Fibroblast of skin of right quadriceps (primary cell): ENCODE measurements at places on chromosomes 7 and 10.

GRCh38 chr10:23361665-23362064 is 17.1 kb upstream of the C10orf67 start:
- DNase-seq: no peak

DNA sequence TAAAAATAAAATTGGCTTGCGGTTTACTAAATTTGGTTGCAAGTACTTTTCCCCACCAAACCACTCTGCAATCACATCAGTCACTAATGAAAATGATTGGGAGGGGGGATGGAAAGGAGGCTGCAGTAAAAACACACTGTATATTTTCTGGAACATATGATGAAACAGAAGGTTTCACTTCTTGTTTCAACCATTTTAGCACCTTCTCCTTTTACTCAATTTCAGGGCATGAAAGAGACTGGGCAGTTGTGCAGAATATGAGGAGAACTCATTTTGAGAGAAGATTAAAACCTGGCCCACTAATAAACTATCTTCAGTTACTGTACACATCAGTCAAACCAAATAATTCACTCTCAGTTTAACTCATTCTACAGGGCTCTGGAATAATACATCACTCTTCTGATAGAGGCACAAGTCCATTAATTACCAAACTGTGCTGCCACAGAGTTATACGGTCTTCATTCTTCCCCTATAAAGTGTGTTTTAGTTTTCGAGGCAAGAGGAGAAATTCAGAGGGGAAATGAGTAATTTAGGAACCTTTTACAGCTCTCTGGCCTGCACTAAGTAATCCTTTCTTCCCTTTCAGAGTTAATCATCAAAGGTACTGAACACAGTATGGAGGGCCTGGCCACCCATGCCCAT is 25.5 kb downstream of the JAZF1 start:
- DNase-seq: peak; percentile 41

GRCh38 chr7:41911792-41912191 is 208.9 kb upstream of the INHBA start:
- peak; percentile 96 for DNase-seq

- DNase-seq: peak; percentile 17
Measured at GRCh38 chr7:30974605-30975255, 11.0 kb downstream of the GHRHR start.

GRCh38 chr7:96097835-96098234 is 224.1 kb downstream of the SLC25A13 start:
- DNase-seq: peak; percentile 80

- no peak for DNase-seq
Measured at GRCh38 chr7:148939128-148939755, 55.2 kb upstream of the EZH2 start.

- DNase-seq: peak; percentile 55
Measured at GRCh38 chr7:123643495-123644441, 11.9 kb upstream of the LMOD2 start.

DNA sequence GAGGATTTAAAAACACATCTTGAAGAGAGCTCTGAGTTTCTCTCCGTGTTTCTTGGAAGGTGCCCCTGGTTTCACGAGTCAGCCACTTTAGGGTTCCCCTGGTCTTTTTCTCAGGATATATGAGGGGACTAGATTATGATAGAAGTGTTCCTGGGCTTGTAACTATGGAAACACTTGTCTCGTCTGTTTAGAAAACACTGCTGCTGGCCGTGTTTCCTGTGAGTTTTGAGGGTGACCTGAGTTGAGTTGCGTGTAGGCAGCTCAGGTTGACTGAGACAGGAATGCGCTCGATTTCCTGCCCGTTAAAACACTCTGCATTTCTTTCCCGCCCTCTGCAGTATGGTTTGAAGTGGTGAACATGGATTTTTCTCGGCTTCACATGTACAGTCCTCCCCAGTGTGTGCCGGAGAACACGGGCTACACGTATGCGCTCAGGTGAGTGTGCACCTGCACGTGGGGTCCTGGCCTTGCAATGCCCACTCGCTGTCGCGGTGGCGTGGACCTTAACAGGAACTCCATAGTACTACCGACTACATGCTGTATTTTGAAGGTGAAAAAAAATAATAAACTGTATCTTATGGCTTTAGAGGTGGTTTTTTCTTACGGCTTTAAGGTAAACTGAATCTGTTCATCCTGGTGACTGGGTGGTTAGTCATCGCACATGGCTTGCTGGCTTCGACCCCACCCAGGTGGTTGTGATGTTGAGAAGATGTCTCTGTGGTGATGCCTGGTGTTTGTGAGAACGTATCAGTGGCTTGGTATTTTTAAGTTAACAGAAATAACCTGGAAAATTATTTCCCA is at the start of gene SUN1:
Gene SUN1, plus strand, starts transcription at position 310 of the 801 bp plus-strand sequence. Its CDS starts 49 bp downstream, at position 359.
- DNase-seq: peak; percentile 66

- no peak for DNase-seq
Measured at GRCh38 chr10:110269374-110270318, 35.1 kb downstream of the SMNDC1 start.

- DNase-seq: no peak
Measured at GRCh38 chr10:48454302-48455054, 148.0 kb downstream of the MAPK8 start.

DNA sequence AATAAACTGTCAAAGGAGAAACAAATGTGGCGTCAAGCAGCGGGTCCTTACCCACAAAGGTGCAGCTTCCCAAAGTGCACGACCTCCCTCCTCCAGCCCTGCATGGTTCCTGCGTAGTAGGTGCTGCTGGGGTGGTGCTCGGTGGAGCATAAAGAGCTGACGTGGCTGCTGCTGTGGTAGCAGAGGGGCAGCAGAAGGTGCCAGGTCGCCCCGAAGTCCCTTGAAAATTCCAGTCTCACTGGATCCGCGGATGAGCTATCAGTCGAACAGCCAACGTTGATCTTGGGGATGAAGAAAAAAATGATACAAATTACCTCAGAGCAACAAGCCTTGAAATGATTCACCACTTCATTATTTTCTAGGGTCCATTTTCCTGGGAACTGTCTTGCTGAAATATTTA is 105.0 kb upstream of the SLC26A5 start:
- DNase-seq: no peak

DNA sequence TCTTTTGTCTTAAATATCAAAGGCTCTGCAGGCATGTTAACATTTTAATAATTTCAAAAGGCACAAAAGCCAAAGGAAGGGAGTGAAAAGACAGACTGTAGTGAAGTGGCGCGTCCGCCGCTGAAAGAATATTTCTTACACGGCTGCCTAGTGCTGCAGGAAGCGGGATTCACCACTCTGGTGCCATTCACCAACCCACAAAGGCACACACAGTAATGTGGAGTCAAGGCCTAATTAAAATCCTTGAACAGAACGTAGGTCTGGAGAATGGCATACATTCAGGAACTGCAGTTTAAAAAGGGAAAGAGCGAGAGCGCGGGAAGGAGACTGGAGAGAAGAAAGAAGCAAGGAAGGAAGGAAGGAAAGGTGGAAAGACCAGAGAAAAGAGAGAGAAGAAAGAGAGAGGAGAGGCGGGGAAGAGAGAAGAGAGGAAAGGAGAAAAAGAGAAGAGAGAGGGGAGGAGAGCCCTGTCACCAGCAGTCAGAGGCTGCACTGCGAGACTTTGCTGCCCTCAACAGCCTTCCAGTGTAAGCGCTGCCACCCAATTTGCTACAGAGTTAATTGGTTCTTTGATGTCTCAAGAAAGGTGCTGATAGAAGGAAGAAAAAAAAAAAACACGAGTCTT is 554.0 kb downstream of the MDFIC start:
- no peak for DNase-seq

DNA sequence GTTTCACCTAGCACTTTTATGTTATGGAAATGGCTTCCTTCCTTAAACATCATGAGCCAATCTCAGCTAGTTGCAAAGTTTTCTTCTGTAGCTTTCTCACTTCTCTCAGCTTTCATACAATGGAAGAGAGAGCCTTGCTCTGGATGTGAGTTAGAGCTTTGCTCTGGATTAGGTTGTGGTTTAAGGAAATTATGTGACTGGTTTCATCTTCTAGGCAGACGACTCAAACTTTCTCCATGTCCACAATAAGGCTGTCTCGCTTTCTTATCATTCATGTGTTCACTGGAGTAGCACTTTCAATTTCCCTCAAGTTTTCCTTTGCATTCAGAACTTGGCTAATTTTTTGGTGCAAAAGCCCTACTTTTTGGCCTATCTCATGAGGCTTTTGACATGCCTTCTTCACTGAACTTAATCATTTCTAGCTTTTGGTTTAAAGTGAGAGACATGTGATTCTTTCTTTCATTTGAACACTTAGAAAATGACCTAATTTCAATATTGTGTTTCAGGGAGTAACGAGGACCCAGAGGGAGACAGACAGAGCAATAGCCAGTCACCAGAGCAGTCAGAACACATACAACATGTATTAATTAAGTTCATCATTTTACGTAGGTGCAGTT is 49.8 kb downstream of the CNOT4 start:
- no peak for DNase-seq

GRCh38 chr7:291373-292092 is 1.6 kb downstream of the FOXL3 start:
- DNase-seq: no peak

- DNase-seq: peak; percentile 31
Measured at GRCh38 chr7:5234852-5235831, 45.1 kb downstream of the WIPI2 start.

DNA sequence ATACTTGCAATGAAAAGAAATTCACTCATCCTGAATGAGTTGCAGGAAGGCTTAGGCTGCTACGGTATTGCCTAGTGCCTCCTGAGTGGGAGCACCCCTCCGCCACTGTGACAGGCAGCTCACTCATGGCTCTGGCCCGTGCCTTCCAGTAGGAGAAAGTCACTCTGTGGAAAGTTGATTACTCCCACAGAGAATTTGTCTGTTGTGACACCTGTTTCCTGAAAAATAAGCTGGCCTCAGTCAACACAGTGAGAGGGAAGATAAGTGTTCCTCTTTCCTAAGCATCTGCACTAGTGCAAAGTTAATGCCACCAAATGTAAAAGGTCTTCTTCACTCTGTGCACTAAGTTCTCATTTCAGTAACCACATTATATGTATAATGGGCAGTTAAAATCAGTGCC is 158.8 kb upstream of the INHBA start:
- DNase-seq: no peak

DNA sequence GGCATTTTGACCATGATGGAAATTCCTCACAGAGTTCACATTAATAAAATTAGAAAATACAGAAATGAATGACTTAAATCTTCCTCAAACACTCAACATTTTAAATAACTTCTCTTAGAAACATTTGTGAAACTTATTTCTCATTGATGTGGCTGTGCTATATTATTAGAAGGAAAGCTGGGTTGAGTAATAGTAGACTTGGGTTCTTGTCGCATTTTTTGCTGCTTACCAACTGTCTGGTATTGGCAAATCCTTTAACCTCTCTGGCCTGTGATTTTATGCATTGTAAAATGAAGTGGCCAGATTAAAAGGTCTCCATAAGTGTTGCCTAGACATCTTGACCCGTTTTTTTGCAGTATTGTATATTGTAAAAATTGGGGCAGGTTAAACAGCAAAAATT is 66.5 kb downstream of the VPS50 start:
- DNase-seq: peak; percentile 22

- DNase-seq: no peak
Measured at GRCh38 chr10:11576092-11576809, 35.2 kb downstream of the USP6NL start.

- DNase-seq: no peak
Measured at GRCh38 chr7:112908086-112908485, 117.9 kb upstream of the TMEM168 start.

DNA sequence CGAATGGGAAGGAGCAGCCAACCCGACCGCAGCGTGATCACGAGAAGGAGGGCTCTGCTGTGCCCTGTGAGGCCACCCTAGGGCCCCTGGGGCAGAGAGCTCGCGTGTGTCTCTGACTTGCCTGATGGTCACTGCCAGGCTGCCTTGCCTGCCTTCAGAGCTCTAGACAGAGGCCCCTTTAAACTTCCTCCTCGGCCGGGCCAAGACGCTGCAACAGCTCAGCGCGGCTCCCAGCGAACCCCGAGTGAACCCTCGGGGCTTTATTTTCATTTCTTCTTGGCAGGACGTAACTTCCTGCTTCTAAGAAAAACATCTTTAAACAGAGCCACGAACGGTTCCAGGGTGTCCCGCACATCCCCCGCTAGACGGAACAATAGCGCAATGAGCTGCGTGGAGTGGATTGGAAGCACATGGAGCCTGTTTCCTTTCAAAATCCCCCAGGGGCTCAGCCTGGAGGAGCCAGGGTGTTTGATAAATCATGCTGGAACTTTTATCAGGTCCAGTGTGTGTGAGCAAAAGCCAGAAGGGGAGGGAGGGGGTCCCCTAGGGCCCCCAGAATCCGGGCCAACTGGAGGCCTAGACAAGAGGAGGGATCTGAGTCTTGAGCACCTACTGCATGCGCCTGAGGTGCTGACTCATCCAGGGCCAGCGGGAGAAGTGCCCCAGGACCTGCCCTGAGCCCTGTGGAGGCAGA is 134.1 kb upstream of the GDF10 start:
- peak; percentile 80 for DNase-seq

- peak; percentile 76 for DNase-seq
Measured at GRCh38 chr10:61752111-61753011, 89.6 kb downstream of the CABCOCO1 start.

GRCh38 chr10:33279811-33280602 is 54.5 kb downstream of the NRP1 start:
- peak; percentile 73 for DNase-seq

GRCh38 chr7:1112625-1113547 is 25.0 kb downstream of the GPER1 start:
- DNase-seq: no peak

- no peak for DNase-seq
Measured at GRCh38 chr7:37970211-37970610, 49.8 kb downstream of the EPDR1 start.

DNA sequence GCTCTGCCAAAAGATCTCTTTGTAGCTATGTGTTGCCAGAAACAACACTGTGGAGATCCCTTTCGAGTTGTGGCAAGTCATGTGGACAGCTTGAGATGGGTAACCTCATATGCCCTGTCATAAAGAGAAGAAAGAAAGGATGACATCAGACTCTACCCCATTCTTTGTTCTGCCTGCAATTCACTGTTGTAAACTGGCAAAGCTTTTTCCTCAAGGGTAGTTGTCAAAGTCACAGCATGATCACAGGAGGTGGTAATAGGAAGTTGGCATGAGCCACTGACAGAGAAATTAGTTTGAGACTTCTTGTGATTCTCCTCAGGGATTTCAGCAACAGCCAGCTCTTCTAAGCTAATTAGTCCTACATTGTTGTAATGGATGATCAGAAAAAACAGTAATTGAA is 19.4 kb upstream of the MINDY3 start:
- no peak for DNase-seq

GRCh38 chr7:128099204-128099671 is 68.0 kb upstream of the LRRC4 start:
- DNase-seq: peak; percentile 35
